Esophagus squamous epithelium (tissue), 5 donors: ENCODE measurements at places on chromosomes 11 and 22. TPM values are rescaled to one million over a fixed set of nuclear protein-coding genes. Genes with fewer than 3 reads are reported as not detected.

FGF3 gene
- not detected for total RNA-seq

DNA sequence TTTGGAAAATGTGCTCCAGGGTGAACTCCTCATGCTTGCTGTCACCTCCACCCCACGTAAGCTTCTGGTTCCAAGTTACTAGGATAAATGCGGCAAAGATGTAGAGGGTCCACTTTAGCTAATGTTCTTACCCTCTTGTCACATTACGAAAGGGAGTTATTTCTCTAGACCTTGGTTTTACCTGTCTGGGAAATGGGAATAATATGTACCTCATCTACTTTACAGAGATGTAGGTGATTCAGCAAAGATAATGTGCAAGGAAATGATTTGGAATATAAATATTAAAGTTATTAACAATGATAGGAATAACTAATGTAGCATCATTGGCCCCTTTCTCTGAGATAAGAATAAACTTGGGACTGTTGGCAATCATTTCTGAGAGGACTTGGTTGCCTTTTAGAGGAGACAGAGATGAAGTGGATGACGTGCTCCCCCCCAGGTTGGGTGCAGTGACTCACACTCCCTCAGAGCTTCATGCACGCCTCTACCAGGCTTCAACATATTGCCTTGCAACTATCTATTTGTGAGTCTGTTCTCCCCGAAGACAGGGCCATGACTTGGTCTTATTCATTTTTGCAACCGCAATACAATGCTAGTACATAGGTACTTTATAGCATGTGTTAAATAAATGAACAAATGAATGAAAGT, 97.1 kb downstream of the ME3 start:
- DNase-seq, result no peak

DNA sequence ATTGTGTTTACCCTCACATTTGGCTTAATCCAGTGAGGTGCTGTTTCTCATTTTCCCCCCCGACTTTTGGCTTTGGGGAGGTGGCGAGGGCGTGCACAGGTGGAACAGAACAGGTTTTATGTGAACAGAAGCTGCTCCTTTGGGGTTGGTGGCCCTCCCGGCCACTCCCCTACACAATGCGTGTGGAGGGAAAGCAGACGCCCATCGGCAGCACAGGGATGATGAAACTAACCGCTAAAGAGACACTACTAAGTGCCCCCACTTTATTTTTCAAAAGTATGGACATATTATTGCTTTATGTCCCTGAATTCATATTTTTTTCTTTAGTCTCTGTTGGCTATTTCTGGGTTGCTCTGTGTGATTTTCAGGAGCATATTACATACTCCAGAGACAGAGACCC, 160.9 kb downstream of the ENTHD1 start:
- no peak for DNase-seq

ATM gene
- total RNA-seq, result 20.1 TPM

KRTAP5-8 gene
- not detected for total RNA-seq

- no peak for DNase-seq
Observed at GRCh38 chr22:29218758-29219408, 13.2 kb downstream of the EMID1 start.

PRG3 gene
- not detected for total RNA-seq

RASD2 gene
- 0.19 TPM for total RNA-seq

- no peak for DNase-seq
Observed at GRCh38 chr11:14015711-14016110, 53.2 kb downstream of the SPON1 start.

HARBI1 gene
- total RNA-seq, result 3.1 TPM

- DNase-seq, result no peak
Observed at GRCh38 chr22:38286915-38287669, 14.3 kb upstream of the TMEM184B start.

DNA sequence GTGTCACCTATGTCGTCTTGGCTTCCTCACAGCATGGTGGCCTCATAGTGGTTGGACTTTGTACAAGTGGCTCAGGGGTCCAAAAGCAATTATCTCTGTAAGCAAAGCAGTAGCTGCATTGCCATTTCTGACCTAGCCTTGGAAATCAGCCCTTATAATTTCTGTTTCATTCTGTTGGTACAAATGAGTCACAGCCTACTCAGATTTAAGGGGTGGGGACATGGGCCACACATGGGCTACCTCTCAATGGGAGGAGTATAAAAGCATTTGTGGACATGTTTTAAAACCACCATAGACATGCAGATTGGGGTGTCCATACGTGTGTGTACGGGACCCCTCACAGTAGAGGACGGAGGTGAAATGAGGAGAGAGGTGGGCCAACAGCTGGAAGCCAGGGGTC, 41.6 kb downstream of the CHRDL2 start:
- no peak for DNase-seq

DNA sequence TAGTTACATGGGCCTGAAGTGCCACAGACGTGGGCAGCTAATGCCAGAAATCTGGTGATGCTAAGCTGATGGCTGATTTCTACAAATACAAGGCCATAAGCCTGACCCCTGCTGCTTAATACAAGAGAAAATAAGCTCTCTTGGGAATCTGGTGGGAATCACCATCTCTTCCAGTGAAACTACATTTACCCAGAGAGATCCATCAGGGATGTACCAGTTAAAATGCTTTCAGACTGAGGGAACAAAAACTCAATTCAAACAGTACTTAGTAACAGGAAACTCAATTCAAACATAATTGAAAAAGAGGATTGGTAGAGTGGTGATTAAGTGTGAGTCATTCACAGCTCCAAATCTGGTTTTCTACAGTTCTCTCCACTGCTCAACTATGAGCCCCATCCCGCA, 1.7 kb upstream of the CAVIN3 start:
- no peak for DNase-seq

DNA sequence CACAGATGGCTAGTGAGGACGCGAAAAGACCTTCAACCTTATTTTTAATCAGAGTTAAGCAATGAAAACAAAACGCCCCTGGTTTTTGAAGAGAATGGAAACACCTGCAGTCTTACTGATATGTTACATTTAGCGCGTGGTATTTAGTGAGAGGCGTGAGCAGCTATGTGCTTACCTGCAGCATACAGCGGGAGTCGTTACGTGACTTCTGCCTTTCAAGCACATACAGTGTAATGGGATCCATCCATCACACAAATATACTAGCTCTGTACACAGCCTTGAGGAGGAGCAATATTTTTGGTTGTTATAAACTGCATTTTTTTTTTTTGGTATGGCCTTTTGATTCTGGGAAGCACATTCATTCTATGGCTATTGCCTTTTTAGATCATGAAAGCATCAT, 5.5 kb downstream of the KRTAP5-2 start:
- DNase-seq, result no peak

SUSD2 gene
- total RNA-seq, result 1.1 TPM

DNA sequence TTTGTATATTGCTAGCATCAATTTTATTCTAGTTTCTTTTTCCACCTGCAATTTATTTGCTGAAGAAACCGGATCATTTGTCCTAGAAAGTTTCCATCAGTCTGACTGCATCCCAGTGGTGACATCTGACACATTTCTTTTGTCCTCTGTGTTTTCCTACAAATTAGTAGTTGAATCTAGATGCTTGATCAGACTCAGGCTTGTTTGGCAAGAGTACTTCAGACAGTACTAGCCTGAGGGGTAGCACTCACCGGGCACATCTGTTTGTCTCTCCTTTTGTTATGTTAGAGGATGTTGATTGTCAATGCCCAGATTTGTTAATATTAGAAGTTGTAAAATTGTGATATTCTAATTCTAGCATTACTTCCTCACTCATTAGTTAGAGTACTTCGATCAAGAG, 204.8 kb downstream of the SWAP70 start:
- no peak for DNase-seq

CASP5 gene
- total RNA-seq, result not detected
